NCI-H187 treated with DMSO at 0.1 percent for 48 hours (cell line): ENCODE measurements at places on chromosomes 12 and 14.

GRCh38 chr12:30994274-30994673 is 67.7 kb downstream of the TSPAN11 start:
- DNase-seq, result no peak

GRCh38 chr14:34781242-34781641 is 66.8 kb upstream of the CFL2 start:
- no peak for DNase-seq

GRCh38 chr12:116516657-116517056 is 42.5 kb upstream of the MAP1LC3B2 start:
- DNase-seq, result no peak

DNA sequence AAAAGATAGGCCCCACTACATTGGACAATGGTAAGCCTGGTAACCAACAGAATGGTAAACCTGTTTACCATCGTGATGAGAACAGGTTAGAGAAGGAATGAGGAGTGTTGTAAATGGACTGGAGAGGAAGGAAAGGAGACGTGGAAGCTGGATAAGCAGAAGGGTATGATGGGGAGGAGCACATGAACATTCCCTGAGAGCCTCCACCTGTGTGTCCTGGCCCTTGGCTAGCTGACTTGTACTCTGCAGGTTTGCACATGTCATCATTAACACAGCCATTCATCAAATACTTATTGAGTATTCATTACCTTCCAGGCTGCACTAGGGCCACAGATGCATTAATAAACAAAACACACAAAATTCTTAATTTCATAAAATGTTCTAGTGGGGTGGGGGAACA is 4.3 kb upstream of the IL26 start:
- DNase-seq, result no peak

- DNase-seq, result no peak
These were observed 443.6 kb upstream of the SYT1 start for GRCh38 chr12:78420991-78421390.

DNA sequence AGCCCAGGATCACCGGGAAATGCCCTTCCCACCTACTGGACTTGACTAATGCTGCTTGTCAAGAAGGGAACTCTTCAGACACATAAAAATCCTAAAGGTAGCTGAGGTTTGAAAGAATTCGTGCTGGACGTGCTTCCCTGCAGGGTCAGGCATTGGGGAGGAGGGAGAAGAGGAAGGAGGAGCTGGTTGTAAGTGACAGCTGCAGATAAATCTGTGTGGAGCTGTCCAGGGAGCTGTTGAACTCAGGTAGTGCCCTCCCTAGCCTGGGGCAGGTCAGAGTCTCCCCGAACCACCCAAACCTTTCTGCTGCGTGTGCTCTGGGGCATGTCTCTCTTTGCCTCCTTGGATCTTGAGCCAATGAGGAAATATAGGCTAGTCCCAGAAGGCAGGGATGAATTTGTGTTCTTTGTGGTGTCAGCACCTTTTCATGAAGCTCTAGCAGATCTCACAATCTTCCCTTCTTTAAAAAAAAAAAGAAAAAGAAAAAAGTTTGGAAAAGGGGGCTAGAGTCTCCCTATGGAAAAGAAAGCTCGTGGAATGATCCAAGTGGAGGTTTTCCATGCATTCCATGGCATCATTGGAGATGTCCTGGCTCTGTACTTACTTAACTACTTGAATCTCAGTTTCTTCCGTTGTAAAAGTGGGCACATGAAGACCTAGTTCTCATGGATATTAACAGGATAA is 23.6 kb upstream of the FOS start:
- DNase-seq, result no peak

DNA sequence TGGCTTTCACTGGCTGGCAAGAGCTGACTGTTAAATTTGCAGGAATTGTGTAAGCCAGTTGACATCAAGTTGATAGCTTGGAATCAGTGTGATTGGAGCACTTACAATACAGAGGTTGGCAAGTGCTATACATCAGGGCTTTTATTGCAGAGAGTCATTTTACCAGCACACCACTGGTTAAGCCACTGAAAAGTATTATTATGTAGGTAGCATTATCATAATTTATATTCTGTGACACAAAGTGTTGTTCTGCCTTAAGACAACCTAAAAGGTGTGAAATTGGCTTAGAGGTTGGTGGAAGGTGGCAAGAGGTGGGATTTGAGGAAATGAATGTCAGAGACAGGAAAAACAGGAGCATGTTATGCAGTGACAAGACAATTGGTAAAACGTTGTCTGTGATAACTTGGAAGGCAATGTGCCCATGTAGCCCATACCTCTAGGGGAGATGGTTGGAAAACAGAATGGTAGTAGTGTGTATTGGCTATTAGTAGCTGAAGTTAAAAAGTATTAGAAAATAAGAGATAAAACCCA is 172.9 kb upstream of the PRICKLE1 start:
- DNase-seq, result no peak
